Activated naive CD4-positive, alpha-beta T cell (primary cell): ENCODE measurements at places on chromosomes 6 and 20.

DNA sequence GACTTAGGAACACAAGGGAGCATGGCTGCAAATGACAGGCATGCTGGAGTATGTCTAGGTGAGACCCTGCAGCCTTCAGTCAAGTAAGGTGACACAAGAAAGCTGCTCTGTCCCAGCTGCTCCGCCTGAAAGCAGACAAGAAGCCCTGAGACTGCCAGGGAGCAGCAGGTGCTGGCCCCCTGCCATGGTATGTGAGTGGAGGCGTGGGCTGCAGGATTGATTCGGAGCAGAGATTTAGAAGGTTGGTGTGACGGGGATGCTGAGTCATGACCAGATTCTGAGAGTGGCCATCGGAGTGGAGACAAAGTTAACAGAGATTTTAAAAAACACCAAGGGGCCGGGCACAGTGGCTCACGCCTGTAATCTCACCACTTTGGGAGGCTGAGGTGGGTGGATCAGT, 17.8 kb downstream of the LRP11 start:
- no peak for DNase-seq

DNA sequence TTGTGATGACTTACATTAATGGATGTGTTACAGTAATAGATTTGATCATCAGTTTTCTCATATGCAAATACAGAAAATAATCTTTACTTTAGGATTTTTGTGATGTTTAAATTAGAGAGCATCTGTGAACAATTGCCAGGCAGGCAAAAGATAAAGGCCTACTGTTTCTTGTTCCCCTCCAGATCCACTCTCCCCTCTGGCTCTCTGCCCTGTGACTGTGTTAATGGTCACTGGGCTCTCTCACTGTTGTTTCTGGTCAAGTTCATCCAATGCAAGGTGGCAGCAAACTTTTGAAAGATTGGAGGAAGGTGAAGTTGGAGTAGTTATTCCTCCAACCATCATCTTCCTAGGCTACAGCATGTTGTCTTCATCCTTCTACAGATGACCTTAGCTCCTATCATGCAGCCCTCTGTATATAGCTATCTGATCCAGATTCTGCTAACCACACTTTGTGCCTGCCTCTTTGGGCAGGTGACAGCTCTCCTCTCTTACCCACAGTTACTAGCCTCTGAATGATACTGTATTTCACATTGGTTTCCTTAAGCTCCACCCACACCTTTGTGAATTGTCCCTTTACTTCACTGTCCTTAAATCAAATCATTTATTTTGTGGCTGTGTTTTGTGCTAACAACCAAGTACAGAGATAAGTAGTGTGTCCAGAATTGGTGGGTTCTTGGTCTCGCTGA, 48.9 kb upstream of the ARG1 start:
- no peak for DNase-seq

DNA sequence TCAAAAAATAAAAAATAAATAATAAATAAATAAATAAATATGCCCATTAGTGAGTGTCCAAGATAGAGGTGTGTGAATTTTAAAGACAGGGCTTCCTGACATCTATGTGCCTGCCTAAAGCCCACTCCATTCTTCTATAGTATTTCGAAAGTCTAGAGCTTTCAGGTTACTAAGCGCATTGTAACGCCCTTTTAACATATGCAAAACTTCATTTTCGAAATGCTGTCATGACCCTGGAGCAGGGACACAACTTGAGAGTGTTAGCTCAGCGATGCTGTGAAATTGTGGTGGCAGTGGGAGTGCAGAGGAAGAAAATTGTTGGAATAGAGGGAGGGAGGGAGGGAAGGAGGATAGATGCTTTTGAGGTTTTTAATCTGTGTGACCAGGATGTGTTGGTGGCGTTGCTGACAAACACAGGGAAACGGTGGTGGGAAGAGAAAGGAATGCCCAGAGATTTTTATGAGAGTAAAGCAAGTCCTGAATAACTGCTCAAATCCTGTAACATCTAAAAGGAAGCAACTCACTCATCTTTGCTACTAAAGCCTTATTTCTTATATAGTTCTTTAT, 169.3 kb downstream of the ARID1B start:
- no peak for DNase-seq

DNA sequence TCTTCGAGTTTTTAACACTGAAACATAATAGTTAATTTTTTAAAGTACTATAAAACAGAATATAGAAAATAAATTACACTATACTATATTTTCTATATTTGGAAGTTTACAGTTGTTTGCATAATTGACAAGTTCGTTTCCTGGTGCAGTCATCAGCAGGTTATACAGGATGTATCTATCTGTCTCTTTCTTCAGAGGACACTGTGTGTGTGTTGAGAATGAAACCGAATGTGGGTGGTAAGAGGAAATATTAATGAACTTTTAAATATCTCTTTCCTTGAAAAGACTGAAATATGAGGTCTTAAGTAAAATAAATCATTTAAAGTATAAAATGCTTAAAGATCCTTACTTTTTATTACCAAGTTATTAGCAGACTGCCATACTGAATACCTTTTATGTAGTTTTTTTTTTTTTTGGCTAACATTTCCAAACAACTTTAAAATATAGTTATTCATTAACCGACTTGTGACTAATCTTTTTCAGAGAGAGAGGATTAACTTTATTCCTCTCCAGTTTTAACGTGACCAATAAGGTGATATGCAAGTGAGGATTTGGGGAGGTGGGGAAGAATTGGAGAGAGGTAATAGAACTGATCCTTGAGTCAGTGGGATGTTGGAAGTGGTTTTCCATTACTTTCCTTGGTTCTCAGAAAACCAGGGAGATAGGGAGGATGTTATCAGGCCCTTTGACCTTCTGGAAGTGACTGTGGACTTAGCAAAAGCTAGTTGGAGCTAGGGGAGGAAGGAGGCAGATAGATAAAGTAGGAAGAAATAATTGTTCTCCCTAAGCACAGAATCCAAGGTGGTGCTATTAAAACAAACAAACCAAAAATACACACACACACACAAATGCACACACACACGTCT, 380.0 kb upstream of the FLRT3 start:
- DNase-seq: no peak

DNA sequence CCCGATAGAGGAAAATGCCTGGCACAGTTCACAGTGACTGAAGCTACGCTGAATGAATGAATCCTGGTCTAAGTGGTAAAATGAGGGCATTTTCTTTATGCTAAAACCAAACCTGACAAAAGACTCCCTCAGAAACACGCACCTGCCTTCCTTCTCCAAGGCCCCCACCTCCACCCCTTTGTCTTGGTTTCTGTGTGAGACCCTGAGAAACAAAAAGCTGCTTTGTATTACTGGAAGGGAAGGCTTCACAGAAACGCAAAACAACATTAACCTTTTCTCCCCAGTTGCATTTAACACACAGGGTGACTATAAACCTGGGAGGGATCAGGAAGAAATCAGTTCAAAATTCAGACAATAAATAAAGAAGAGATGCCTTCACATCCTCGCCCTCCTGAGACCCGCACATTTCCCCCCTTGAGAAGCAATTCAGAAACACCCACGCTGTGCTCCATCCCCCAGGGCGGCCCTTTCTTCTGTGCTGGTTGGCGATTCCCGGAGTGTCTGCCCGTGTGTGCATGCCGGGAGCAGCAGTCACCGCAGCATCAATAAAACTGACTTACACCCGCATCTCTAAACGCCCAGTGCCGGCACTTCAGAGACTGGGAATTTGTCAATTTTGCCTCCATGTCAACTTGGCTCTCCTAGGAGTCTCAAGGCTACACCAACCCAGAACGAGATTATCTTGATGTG, 67.2 kb upstream of the TRAF3IP2 start:
- DNase-seq: no peak

DNA sequence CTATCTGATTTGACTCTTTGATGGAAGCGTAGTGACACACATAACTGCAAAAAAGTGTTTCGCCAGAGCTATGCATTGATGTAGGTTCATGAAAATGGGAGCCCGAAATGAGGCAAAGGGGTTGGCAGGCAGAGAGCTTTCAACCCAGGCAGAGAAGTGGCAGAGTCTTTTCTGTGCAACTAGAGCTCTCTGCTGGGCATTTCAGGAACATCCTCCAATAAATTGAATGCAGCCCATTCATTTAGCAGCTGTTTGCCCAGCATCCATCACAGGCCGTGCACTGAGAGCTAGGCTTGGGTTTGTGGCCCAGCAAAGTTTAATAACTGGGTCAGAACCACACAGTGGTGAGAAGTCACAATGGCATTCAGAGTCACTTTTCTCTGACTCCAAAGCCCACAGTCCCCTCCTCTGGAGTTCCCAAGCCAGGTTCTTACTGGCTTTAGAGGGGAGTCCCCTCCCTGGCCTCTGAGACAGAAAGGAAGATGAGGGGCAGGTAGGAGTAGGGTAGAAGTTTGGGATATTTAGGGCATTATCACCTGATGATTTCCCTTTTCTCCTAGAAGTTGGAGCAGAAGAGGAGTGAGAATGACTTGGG, 31.8 kb upstream of the ELMO2 start:
- no peak for DNase-seq

DNA sequence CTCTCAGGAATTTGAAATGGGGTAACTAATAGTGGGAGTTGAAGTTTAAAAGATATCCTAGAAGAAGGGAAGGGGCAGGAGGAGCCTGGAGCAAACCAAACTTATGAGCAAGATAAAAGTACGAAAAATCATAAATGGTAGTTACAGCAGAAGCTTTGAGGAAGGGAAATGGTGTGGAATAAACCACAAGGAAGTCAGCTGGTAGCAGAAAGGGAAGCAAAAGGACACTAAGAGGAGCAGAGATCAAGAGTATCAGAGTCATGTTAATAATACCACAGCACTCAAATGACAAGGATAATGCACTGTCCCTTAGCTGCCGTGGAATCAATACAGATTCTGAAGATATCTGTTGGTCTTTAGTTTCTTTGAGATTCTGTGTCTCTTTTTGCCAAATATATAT, 44.9 kb upstream of the CCDC28A start:
- DNase-seq: no peak

DNA sequence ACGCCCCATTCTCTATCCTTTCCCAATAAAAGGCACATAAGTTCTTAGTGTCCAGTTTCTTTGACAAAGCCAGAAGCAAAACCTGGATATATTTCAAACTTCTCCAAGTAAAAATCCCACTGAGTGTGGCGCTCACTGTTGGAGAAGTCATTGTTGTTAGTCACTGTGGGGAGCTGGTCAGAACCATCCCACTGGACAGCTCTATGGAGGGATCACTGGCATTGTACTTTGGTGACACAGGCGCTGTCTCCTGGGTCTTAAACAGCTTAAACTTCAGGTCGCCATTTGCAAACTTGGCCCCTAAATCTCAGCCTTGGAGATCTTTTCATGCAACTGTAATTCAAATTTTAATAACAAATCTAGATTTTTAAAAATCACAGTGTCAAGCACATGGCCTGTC, 111.5 kb upstream of the SLC24A3 start:
- no peak for DNase-seq

DNA sequence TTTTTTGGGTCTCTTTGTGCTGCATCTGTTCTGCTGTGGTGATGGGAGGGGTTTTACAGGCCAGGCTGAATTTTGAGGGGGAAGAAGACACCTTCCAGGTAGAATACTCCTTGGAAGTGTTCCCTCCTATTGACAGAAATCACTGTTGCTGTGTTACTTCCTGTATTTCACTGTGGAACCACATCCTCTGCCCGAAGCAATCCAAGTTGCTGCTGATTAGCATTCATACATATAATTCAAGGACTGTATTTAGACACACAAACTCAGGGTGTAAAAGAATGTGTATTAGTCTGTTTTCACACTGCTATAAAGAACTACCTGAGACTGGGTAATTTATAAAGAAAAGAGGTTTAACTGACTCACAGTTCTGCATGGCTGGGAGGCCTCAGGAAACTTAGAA, 50.6 kb upstream of the TMEM244 start:
- DNase-seq: no peak

GRCh38 chr20:9699181-9699580, 139.7 kb downstream of the PAK5 start:
- no peak for DNase-seq

- no peak for DNase-seq
These were observed 68.5 kb upstream of the NFATC2 start for GRCh38 chr20:51610761-51611624.

GRCh38 chr6:46381057-46381456, 110.2 kb downstream of the RCAN2 start:
- no peak for DNase-seq

DNA sequence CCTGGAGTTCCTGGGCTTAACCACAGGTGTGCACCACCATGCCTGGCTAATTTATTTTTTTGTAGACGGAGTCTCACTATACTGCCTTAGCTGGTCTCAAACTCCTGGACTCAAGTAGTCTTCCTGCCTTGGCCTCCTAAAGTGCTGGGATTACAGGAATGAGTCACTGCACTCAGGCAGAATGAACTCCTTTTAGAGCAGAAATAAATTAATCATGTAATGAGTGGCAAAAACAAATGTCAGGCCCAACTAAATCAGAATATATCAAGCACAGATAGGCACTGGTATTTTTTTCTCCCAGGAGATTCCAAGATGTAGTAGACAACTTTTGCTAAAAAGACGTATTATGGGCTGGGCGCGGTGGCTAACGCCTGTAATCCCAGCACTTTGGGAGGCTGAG, 2.6 kb downstream of the RPS10 start:
- no peak for DNase-seq

- no peak for DNase-seq
These were observed 17.5 kb upstream of the SYNCRIP start for GRCh38 chr6:85660181-85660611.

GRCh38 chr20:54980103-54980960, 504.9 kb downstream of the DOK5 start:
- DNase-seq: no peak

DNA sequence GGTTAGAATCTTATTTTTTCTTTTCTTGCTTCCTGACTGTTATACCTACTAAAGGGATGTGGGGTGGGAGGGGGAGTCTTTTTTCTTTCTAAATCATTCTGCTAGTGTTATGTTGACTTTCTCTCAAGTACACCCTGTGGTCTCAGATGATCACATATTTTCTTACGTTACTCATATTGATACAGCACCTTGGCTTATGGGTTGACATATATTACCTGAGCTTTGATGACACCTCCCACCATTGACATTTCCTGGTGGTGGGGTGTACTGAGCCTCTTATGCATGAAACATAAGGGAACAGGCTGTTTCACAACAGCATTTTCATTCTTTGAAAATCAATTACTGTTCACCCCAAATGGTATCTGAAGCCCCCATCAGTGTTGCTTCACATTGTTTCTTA, 169.8 kb downstream of the MMS22L start:
- DNase-seq: no peak

DNA sequence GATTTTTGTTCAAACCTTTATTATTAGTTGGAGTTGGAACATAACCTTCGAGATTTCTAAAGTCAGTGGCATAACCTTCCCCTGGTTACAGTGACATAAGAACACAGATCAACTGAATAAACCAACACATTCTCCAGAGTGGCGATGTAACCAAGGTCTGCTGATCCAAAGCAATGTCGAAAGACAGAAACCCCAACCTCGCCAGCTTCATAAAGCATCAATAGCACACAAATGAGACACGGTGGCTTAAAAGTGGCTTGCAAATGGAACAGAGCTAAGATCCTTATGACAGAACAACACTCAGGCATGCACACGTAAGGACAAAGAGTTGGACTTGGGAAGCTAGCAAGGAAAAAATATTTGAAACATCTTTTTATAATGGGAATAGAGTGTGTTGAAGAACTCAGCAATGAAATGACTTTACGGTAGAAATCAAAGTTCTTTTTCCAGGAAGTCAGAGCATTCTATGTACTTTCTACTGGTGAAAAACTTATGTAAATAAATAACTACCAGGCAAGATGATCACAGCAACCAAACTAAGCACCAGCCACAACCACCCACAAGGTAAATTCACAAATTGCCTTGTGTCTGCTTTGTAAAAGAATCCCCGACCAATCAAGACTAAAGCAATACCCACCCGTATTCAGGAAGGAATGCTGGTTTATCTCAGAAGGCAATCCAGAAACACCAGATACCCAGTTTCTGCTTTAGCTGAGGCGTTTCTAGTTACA, 61.0 kb upstream of the NHSL1 start:
- DNase-seq: no peak

- no peak for DNase-seq
These were observed 491.4 kb upstream of the RNF217 start for GRCh38 chr6:124470803-124471202.
